ENCODE measurements at places on chromosomes 12 and 14. TPM values are rescaled to one million over a fixed set of nuclear protein-coding genes. Genes with fewer than 3 reads are reported as not detected.

TAS2R7 gene
- total RNA-seq = not detected

CLEC1A gene
- not detected for total RNA-seq

IQSEC3 gene
- total RNA-seq = not detected

DAO gene
- not detected for total RNA-seq

PLA2G1B gene
- not detected for total RNA-seq

RHOJ gene
- 1.6 TPM for total RNA-seq

DHH gene
- not detected for total RNA-seq

PRORP gene
- 18.2 TPM for total RNA-seq

FAR2 gene
- total RNA-seq = 6.1 TPM

CLEC1B gene
- total RNA-seq = not detected

TMEM179 gene
- not detected for total RNA-seq

BEST3 gene
- total RNA-seq = not detected

RNASE7 gene
- total RNA-seq = not detected

AP1G2 gene
- total RNA-seq = 3.9 TPM
